B cell (primary cell): ENCODE measurements at places on chromosomes 6 and 20.
A peak's percentile ranks its signal among the peaks of the same experiment; 100 is the strongest.

GRCh38 chr6:46628976-46629375 lies 23.6 kb downstream of the CYP39A1 start:
- no peak for DNase-seq

DNA sequence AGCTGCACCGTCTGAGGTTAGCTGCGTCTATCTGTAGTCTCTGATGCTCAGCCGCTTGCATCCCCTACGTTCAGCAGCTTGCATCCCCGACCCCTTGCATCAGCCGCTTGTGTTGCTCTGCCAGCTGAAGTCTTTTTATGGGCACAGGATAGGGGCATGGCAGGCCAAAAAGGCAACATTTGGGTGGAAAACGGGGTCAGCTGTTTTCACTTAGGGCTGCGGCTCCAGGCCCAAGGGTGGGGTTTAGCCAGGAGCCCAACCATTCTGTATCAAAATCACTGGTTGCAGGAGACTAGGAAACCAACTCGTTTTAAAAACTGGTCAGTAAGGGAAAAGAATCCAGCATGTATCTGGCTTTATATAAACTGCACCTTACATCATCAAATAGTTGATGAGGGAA lies 49.9 kb downstream of the FAM50B start:
- DNase-seq, result no peak

DNA sequence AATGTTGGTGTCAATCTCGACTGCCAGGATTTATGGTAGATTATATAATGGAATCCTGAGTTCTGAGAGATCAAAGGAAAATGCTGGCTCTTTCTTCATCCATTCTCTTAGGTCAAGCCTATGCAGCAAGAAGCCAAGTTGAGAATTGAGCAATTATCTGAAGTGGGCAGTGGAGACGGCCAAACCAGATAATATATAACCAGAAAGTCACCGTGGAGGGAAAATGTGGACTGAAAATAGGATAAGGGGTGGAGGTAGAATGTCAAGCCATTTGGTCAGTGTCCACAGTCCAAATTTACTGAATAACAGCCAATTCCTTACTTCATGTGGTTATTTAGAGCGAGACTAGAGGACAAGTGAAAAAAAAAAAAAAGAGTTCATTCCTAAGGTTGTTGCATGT lies 107.8 kb upstream of the ESR1 start:
- DNase-seq, result no peak

DNA sequence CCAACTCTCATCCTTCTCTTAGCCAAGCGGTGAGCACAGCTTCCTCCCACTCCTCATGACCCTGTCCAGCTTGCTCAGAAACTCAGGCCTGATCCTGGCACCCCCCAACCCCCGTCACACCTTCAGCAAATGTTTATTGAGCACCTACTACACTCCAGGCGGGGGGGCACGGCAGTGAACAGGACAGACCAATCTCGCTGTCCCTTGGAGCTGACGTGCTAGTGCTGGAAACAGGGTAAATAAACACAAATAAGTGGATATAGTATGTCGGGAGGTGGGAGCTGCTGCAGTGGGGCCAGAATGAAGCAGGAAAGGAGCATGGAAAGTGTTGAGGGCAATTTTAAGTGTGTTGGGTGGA lies 7.4 kb upstream of the SPDEF start:
- no peak for DNase-seq

GRCh38 chr20:44309763-44310663 lies 989 bp downstream of the FITM2 start:
- peak; percentile 8 for DNase-seq

GRCh38 chr20:53576586-53577318 lies 16.9 kb downstream of the ZNF217 start:
- DNase-seq, result no peak
